MG63 (cell line): ENCODE measurements at places on chromosomes 12 and 14. TPM values are rescaled to one million over a fixed set of nuclear protein-coding genes. Genes with fewer than 3 reads are reported as not detected.

GRCh38 chr12:14521822-14522221 is 45.9 kb downstream of the PLBD1 start:
- no peak for DNase-seq

DNA sequence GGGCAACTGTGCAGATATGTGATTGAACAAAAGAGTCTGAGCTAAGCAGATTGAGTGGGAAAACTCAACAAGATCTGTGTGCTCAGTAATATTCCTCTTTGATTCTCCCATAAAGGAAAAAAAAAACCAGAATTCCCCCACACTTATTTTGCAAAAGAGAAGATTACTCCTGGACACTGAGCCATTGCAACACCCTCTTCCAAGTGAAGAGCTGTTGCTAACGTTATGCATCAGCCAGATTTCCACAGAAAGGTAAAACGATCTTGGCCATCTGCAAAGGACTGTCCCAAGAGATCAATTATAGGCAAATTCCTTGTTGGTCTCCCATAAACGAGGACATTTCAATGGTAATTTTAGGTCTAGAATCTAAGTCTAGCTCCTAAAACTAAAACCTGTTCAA is 587.7 kb downstream of the C12orf50 start:
- DNase-seq: no peak

GRCh38 chr12:29863665-29864064 is 79.9 kb upstream of the TMTC1 start:
- no peak for DNase-seq

GRCh38 chr12:56120158-56120846 is 2.2 kb downstream of the ZC3H10 start:
- no peak for DNase-seq

- DNase-seq: no peak
Observed at GRCh38 chr12:57939291-57939690, 2.1 kb upstream of the ATP23 start.

GRCh38 chr14:45699471-45699870 is 446.5 kb upstream of the MIS18BP1 start:
- no peak for DNase-seq

GRCh38 chr12:15763328-15763727 is 25.9 kb downstream of the EPS8 start:
- DNase-seq: no peak

GRCh38 chr12:110756611-110757010 is 13.9 kb upstream of the PPP1CC start:
- DNase-seq: no peak

DNA sequence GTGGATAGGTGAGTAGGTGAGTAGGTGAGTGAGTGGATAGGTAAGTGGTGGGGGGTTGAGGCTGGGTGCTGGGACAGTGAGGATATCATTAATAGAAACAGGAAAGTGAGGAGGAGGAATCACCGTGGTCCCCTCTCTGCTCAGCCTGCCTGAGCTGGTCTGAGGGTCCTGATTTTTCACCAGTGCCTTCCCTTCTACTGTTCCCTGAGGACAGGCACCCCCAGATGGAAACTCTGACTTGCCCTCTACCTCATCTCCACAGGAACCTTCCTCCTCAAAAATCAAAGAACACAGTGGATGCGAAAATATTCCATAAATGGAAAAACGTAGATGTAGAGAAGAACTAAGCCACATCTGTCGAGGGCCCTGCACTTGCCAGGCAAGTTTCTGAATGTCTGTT is 1.9 kb downstream of the GPR68 start:
- no peak for DNase-seq

GRCh38 chr12:124504273-124505000 is 63.0 kb downstream of the NCOR2 start:
- DNase-seq: no peak

DNA sequence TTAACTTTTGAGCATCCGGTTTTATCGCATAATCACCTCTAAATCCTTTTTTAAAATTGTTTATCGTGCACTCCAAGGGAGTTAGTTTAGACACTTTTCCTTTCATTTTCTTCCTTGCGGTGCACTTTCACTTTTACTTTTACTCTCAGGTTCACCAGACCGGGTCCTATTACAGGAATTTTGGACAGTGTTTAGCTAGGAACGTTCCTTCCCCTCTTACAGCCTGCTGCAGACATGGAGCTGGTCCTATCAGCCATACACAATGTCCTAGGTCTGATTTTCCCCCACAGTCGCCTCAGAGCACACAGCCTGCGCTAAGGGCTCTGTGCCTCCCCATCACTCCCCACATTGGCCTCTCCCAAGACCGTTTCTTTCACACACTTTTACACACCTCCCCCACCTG is 103.9 kb downstream of the ALG10 start:
- DNase-seq: no peak

DNA sequence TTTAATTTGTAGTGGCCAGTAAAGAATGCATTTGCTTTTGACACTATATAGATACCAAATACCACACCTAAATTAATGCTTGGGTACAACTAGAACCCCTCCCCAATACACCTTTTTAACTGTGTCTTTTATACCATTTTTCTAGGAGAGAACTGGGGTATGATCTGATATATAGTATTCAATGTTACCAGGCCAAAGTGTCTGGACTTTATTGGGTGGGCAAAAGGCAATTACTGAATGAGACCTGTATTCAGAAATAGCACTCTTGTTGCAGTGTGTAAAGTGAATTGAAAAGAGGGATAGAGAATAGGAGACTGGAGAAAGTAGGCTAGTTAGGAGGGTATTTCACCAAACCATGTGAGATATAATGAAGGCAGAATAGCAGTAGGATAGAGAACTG is 74.4 kb downstream of the SEC23A start:
- DNase-seq: no peak

DNA sequence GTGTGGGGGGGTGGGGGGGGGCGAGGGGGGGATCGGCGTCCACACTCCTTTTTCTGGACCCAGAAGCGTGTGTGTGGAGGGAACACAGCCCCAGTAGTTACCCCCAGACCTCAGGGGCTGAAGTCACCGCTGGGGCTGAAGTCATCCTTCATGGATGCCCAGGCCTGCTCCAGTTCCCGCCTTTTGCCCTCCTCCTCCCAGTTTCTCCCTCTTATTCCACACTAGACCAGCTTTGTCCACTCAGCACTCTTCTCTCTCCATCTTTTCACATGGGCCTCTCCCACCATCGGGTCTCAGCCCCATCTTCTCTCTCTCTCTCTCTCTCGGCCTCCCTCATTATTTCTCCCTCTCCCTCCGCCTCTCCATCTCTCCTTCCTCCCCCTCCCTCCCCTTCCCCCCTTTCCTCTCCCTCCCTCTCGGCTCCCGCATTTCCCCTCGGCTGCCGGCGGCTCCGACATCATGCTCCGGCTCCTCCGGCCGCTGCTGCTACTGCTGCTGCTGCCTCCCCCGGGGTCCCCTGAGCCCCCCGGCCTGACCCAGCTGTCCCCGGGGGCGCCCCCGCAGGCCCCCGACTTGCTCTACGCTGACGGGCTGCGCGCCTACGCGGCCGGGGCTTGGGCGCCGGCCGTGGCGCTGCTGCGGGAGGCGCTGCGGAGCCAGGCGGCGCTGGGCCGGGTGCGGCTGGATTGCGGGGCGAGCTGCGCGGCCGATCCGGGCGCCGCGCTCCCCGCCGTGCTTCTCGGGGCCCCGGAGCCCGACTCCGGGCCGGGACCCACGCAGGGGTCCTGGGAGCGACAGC is at the start of gene P3H3:
Gene P3H3 (plus strand): TSS at position 426 of the 799 bp plus-strand sequence. CDS start 34 bp downstream, at position 460.
- peak; percentile 45 for DNase-seq

GRCh38 chr12:71846322-71846940 is 6.9 kb downstream of the TBC1D15 start:
- no peak for DNase-seq

GRCh38 chr14:51097287-51097686 is 2.4 kb upstream of the TRIM9 start:
- no peak for DNase-seq

DNA sequence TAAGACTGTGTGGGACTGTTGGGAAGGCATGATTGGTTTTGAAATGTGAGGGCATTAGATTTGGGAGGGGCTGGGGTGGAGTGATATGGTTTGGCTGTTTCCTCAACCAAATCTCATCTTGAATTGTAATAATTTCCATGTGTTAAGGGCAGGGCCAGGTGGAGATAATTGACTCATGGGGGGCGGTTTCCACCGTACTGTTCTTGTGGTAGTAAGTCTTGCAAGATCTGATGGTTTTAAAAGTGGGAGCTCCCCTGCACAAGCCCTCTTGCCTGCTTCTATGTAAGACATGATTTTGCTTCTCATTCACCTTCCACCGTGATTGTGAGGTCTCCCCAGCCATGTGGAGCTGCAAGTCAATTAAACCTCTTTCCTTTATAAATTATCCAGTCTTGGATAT is 76.6 kb upstream of the PPFIA2 start:
- no peak for DNase-seq

DNA sequence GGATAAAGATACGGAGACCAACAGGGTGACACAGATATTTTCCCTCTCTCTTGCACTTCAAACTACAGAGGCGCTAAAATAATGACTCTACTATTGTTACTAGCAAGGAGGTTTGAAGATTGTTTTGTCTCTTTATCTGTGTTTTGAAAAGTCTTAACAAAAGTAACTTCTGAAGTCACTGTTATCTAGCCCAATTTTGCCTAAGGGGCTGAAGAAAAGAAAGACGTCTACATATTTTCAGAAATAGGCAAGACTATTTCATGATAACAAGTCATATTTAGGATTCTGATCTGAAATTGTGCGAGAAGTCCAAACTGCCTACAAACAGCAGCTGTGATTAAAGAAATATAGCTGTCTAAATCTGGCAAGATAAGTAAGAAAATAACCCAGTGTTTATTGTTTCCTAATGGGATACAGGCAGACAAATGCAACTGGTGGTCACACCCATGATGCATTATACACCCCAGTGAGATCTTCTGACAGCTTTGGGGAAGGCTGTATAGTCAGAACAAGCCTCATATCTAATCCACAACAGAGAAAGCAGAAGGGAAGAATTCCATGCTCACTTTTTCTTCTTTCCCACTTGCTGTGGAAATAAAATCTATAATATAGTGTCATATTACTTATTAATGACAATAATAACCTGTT is 226.9 kb upstream of the ARID2 start:
- no peak for DNase-seq

- no peak for DNase-seq
Observed at GRCh38 chr14:23066855-23067744, 9.8 kb upstream of the CDH24 start.

DNA sequence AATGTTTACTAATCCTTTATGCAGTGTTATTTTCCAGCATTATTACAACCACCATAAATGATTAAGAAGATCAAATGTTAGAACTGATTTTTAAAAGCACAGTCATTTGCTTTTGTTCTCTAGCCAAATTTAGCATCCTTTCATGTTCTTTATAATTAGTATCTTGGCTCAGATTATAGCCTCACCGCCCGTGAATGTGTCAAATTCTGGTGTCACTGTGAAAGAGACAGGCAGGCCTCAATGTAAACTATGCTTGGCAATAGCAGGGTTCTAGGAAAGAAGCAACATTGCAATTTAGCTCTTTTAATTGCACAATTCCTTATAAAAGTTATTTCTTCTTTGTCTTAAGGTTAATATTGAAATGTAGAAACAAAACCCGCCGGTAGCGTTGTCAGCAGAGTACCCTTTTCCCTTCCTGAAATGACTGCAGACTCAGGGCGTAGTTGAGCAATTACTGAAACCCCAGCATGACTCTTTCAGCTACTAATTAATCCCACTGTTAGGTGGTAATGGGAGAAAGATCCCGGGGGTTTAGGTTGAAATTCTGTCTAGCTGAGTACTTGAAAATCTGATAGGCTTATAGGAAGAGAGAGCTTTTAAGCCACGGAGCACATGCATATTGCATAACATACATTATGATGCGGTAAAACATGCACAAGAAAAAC is 1600.5 kb upstream of the SEL1L start:
- DNase-seq: no peak

- DNase-seq: no peak
Observed at GRCh38 chr12:450438-450837, 9.3 kb upstream of the B4GALNT3 start.

- DNase-seq: no peak
Observed at GRCh38 chr14:105501504-105502291, 10.7 kb downstream of the TEDC1 start.

- no peak for DNase-seq
Observed at GRCh38 chr12:18275981-18276380, 14.7 kb downstream of the PIK3C2G start.

GRCh38 chr12:94265539-94265938 is 117.2 kb downstream of the PLXNC1 start:
- DNase-seq: no peak

- no peak for DNase-seq
Observed at GRCh38 chr14:21041676-21042433, at the start of gene RNASE7. RNASE7 (plus strand) TSS chr14:21042362; CDS start chr14:21042993, 631 bp downstream.

DNA sequence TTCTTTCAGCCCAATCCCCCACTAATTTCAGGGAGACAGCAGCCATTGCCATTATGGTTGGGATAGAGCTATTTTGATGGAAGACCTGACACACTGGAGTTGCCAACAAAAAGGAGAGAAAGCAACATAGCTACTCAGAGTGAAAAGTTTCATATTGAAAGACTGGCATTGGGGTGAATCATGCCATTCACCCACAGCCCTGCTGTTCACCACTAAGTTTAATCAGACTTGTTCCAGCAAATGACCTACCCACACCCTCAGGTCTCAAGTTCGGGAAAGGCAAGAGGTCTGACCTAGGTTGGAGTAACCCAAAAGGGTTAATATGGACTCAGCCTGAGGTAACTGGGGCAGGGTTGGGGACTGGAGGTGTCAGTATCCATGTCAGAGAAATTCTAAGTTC is 169.2 kb downstream of the PAWR start:
- DNase-seq: no peak

- DNase-seq: no peak
Observed at GRCh38 chr14:44895716-44896115, 66.0 kb downstream of the KLHL28 start.

DNA sequence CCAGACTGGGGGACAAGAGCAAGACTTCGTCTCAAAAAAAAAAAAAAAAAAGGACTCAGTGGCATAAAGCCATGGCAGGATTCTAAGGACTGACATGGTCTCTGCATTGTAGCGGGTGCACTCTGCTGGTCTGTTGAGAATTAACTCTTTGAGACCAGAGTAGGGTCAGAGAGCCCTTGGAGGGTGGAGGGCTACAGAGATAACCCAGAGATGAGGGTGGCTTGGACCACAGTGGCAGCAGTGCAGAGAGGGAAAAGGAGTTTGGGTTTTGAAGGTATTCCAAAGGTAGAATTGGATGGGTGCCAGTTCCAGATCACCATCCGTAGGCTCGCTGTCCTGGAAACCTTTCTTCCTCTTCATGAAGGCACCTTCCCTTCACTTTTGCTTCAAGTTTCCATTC is 14.3 kb upstream of the DYNC1H1 start:
- DNase-seq: no peak

Gene CLEC1B
- total RNA-seq: not detected in 2 replicates

Gene CLEC4D
- not detected in 2 replicates for total RNA-seq

Gene KRT79
- not detected in 2 replicates for total RNA-seq

Gene FERMT2
- 67.7 and 87.8 TPM in 2 replicates for total RNA-seq

Gene GALNT6
- total RNA-seq: not detected in 2 replicates

Gene PPP4R4
- total RNA-seq: 0.23 TPM in 1 of 2 replicates, not detected in the other
